Fibroblast of skin of back (primary cell): ENCODE measurements at places on chromosomes 1 and 21.

DNA sequence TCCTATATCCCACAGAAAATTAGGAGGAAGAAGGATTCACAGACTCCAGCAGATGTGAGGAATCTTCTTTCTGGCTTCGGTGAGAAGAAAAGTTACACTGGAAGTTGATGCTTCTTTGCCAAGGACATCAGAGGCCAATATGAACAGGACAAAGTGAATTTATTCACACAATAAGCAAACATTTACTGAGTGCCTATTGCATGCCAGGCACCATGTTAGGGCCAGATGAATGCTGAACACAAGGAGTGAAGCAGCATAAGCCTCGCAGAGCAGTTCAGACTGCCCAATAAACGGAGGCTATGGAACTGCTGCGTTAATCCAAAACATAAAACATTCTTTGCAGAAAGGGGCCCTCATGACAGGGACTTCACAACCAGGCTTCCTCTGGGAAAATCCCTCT, 114.6 kb downstream of the LMX1A start:
- DNase-seq: no peak

DNA sequence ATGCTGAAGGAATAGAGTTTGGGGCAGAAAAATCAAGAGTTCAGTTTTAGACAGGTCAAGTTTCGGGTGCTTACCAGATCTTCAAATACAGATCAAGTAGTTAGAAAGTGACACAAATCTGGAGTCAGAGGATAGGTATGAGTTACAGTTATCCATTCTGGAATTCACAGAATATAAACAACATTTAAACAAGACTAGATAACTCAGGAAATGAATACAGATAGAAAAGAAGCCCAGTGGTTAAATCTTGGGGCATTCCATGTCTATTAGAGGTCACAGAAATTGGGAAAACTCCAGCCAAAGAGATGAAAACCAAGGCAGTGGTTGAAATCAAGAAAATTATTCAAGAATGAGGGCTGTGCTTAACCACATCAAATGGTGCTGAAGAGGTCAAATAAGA, 187.0 kb upstream of the HP1BP3 start:
- peak; percentile 77 for DNase-seq

- DNase-seq: no peak
Measured at GRCh38 chr1:209537336-209538114, 46.0 kb upstream of the CAMK1G start.

DNA sequence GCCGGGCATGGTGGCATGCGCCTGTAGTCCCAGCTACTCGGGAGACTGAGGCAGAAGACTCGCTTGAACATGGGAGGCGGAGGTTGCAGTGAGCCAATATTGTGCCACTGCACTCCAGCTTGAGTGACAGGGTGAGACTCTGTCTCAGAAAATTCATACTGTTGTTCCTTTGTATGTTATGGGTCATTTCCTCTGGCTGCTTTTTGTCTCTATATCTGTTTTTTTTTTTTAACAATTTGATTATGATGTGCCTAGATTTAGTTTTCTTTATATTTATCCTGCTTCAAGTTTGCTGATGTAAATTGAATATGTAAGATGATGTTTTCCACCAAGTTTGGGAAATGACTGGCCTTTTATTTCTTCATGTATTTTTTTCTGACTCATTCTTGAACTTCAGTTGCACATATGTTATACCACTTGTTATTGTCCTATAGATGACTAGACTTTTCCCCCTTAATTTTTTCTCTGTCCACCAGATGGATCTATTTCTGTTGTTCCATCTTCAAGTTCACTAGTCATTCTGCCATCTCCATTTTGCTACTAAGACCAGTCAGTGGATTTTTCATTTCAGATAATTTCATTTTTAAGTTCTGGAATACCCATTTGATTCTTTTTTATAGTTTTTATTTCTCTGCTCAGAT, 173.5 kb downstream of the GALNT2 start:
- no peak for DNase-seq

GRCh38 chr1:111864862-111865261, 109.2 kb downstream of the DDX20 start:
- peak; percentile 8 for DNase-seq

- DNase-seq: peak; percentile 60
Measured at GRCh38 chr1:33443080-33443704, 12.3 kb upstream of the PHC2 start.

DNA sequence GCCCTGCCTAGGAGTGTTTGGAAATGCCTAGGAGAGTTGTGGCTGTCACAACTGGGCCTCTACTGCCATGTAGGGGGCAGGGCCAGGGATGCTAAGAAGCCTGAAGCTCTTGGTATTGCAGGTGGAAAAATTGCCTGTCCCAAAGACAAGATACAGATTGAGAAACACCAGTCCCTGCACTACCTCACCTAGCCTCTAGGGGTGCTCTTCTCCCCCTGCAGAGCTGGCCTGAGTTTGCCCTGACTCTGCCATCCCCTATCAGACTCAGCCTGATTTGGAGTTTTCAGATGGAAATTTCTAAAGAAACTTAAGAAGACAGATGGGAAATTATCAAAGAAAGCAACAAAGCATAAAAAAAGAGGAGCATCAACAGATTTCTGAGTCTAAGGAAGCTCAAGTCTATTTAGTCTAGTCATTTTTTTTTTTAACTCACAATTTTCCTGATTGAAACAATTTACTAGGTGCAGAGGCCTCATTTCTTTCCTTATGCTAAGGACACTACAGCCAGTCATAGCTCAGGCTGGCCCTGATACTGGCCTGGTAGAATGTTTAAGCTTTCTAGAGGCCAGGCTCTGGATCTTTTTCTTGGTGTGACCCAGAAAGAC, 61.4 kb upstream of the LRRN2 start:
- peak; percentile 35 for DNase-seq

- peak; percentile 70 for DNase-seq
Measured at GRCh38 chr1:185574139-185574875, 159.9 kb upstream of the HMCN1 start.

- peak; percentile 60 for DNase-seq
Measured at GRCh38 chr21:36747815-36748383, 49.0 kb downstream of the SIM2 start.

DNA sequence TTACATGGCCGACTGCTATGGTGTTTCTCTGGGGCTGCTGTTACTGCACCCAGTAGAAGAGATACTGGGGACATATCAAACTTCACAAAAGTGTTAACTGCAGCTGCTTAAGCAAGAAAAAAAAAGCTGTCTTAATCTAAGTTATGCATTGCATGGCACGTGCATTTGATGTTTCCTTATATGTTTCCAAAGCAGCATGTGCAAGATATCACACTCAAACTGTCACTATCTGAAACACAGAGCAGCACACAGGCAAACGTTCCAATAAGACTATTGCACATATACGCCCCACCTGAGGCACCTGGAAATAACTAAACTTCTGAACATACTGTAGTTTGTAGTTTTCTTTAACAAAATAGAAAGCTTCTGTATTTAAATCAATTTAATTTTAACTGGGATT, 671.4 kb upstream of the ADGRL2 start:
- DNase-seq: no peak
